ENCODE measurements at places on chromosomes 6 and 20.

GRCh38 chr20:5096463-5096862 is 23.3 kb downstream of the PCNA start:
- no peak for DNase-seq

GRCh38 chr20:25282034-25282781 is 34.3 kb downstream of the PYGB start:
- no peak for DNase-seq

GRCh38 chr20:15814911-15815310 is 758.3 kb downstream of the KIF16B start:
- no peak for DNase-seq

- DNase-seq, result no peak
These were observed 24.8 kb downstream of the SNX9 start for GRCh38 chr6:157847846-157848245.

DNA sequence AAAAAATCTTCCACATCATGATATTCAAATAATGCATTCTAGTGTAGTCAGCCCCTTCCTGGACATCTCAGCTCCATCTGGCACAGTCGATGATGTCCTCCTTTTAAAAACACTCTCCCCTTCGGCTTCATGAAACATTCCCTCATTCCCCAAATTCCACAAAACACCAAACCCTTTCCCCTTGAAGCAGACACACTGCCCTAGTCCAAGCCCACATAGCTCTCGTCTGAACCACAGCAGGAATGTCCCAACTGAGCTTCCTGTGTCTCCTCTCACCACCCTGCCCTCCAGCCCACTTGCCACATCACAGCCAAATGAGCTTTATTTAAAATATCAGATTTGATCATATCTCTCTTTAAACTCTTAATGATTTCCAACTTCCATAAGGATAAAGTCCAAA is 106.4 kb upstream of the CARMIL1 start:
- no peak for DNase-seq

DNA sequence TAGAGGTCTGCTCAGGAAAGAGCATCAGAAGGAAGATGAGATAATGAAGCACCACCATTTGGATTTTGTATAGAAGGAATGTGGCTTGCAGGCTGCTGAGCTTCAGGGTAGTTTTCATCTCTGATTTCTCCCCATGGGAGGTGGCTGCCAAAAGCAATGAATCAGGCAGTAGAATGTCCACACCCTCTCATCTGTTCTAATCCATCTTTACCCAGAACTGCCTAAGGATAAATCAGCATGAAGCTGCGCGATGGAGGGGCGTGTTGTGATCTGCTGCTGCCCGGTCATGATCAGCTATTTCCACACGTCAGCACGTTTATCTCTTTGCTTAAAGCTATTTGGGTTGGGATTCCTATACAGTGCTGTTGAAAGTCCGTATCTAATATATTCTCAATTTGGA is 295.4 kb downstream of the FOXA2 start:
- no peak for DNase-seq

GRCh38 chr20:57514273-57514751 is 10.6 kb downstream of the CTCFL start:
- no peak for DNase-seq

DNA sequence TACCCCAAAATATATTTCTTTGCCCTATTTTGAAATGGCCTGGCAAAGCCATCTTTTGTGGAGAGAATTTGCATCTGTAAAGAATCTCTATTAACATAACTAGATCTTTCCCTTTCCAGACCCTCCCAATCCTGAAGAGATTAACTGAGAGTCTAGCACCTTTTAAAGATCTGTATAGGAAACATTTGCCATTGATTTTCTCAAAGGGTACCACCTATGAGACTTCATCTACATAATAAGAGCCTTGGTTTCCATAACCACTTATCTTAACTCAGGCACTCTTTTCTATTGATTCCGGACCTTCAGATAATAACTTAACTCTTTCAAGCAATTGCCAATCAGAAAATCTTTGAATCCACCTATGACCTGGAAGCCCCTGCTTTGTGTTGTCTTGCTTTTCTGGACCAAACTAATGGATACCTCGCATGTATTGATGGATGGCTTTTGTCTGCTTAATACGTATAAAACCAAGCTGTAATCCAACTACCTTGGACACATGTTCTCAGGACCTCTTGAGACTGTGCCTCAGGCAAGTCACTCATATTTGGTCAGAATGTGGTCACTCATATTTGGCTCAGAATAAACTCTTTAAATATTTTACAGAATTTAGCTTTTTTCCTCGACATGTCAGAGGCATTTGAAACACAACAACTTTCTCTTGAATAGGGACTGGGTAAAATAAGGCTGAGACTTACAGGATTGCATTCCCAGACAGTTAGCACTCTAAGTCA is 31.4 kb downstream of the SLC22A2 start:
- no peak for DNase-seq

DNA sequence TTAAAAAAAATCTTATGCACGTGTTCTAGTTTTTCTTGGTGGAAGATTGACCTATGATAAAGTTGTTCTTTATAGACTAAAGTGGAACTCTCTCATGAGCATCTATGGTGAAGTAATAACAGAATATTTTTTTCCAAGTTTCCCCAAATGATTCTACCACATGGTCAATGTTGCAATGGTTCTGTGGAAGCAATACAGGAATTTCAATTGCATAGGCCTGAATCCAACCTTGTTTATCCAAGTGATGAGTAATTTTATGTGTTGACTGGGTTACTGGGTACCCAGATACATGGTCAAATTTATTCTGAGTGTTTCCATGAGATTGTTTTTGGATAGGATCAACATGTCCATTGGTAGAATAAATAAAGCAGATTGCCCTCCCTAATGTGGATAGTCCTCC is 581.5 kb downstream of the MMUT start:
- no peak for DNase-seq

DNA sequence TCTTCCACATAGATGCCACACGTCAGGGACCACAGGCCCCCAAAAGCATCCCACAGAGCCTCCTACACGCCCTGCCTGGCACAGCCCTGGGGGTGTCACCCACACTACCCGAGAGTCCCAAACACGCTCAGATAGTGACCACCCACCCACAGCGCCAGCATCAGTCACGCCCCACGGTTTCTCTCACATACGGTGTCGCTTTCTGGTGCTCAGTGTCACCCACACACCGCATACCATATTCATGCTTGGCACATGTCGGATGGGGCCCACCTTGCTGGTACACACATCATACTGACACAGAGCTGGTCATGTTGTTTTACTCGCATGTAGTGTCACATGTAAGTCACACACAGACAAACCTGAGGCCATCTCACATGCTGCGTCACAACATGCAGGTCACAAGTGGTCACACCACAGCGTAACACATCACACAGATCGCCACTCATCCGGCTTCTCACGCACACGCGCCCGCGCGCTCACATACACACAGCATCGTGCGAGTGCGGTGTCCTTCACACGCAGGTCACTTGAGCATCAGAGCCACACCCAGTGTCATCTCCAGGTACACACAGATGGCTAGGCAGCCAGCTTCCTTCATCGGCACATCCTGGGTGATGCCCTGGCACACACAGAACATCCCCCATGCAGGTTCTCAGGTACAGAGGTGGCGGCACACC is 3.4 kb downstream of the TEAD3 start:
- DNase-seq, result no peak

DNA sequence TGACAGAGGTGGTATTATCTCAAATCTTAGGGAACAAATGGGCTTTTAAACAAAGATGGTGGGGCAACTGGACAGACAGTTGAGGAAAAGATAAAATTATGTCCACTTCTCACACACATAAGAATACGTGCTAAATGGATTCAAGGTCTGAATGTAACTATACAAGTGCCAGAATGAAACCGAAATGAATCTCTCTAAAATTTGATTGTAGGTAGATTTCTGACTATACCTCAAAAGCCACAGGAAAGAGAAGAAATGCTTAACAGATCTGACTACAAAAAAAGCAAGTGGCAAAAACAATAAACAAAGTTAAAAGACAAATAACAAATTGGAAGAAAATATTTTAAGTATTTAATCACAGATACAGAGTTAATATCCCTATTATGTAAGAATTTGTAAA is 182.7 kb upstream of the OLIG3 start:
- no peak for DNase-seq

DNA sequence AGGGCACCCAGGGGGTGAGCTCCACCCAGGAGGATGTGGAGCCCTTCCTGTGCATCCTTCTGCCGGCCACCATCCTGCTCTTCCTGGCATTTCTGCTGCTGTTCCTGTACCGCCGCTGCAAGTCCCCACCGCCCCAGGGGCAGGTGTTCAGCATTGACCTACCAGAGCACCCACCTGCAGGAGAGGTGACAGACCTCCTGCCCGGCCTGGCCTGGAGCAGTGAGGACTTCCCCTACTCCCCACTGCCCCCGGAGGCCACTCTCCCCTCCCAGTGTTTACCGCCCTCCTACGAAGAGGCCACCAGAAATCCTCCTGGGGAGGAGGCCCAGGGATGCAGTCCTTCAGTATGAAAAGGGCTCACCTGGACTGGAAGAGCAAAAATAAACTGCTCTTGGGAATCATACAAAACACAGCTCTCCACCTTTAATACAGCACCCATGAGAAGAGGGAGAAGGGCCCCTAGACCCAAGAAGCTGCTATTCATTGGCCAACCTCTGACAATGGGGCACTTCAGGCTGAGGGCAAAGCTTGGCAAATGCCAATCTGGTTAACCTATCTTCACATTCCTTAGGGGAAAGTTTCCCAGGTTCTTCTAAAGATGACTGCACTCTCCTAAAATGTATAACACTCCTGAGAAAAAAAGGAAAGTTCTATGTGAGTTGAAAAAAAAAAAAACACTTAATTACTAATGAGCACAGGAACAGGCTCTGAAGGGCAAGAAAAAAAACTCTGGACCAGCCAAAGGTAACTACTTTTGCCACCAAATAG is 5.0 kb downstream of the SMIM28 start:
- no peak for DNase-seq

- peak; percentile 45 for DNase-seq
These were observed 50.4 kb downstream of the HLA-DPB1 start for GRCh38 chr6:33126101-33126714.

DNA sequence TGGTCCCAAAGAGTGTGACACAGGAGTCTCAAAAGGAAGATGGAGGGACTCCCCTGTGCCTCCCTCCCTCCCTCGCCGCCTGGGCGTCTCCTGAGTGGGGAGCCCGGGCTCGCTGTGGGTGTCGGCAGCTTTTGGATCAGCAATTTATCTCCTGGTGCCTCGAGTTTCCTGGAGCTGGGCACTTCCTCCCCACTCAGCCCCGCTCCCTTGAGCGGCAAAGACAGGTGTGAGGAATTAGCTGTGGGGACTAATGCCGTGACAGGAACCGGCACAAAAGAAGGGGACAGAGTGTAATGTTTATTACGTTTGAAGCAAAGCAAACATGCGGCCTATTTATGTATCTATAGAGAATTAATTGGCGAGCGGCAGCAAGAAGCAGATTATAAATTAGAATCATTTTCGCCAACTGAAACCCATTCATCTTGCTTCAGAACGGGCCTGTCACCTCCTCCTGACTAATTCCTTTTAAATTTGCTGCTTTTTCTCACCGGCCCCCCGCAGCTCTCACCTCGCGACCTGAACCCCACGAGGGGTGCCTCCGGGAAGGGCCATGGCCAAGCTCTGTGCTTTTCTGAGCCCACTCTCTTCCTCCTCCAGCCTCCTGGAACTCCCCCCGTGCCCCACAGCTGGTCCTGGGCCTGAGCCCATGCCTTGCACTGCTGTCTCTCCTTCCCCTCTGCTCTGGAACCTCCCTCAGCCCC is 8.8 kb upstream of the CDH22 start:
- no peak for DNase-seq

DNA sequence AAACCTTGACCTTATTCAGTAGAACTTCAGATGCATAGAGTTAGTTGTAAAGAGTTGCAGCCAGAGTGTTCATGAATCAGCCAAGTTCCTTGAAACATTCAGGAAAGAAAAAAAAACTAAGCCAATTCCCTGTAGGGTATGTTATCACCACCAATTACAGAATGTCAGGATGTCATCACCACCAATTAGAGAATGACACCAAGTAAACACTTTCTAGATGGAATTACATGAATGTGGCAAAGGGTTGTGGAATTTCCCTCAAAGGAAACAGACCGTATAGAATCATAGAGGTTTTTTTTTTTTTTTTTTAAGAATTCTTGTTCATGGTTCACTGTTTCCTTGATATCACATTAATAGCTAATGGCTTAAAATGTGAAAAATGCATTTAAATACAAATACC is 472.1 kb upstream of the RNF217 start:
- DNase-seq, result no peak

- no peak for DNase-seq
These were observed 138.9 kb downstream of the DTNBP1 start for GRCh38 chr6:15523679-15524630.

Measured in stimulated activated CD8-positive, alpha-beta memory T cell treated with anti-CD3 and anti-CD28 coated beads, Interleukin-4, amount 100 ng/mL, for 1 hour (primary cell).